ENCODE measurements at places on chromosomes 6 and 20. TPM values are rescaled to one million over a fixed set of nuclear protein-coding genes. Genes with fewer than 3 reads are reported as not detected.

HEY2 gene
- total RNA-seq: 0.09 TPM

LY6G6F gene
- not detected for total RNA-seq

RAD21L1 gene
- total RNA-seq: not detected

GRCh38 chr20:39631557-39631956 lies 669.4 kb downstream of the DHX35 start:
- H3K27me3 ChIP-seq: no peaks in the 10 kb centered on the region
- no peak for DNase-seq
- H3K4me3 ChIP-seq: no peak overlapping the region
- no peak overlapping the region for H3K27ac ChIP-seq
- no peaks in the 10 kb centered on the region for H3K36me3 ChIP-seq

DNA sequence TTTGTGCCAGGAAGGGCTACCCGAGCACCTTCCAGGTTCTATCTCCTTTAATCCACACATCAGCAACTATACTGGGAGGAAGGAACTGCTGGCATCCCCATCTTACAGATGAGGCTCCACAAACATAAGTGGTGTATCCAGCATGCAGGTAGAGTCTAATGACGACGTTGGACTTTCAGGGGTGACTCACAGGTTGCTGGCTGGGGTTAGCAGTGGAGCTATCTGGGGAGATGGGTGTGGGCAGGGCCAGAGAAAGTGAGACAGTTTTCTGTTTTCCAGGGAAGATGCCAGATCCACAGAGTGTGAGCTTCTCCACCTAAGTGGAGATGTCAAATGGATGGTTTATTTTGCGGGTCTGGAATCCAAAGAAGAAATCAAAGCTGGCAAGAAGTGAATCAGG lies 31.8 kb downstream of the CDH22 start:
- H3K27ac ChIP-seq: no peak overlapping the region
- no peaks in the 10 kb centered on the region for H3K4me1 ChIP-seq
- H3K4me3 ChIP-seq: no peak overlapping the region

- H3K4me1 ChIP-seq: peaks cover 25% of the 10 kb centered on the region
- DNase-seq: no peak
- peak overlapping the region; percentile 79 for H3K27ac ChIP-seq
- H3K27me3 ChIP-seq: no peaks in the 10 kb centered on the region
- H3K4me3 ChIP-seq: peak overlapping the region; percentile 73
These were observed 793 bp downstream of the GMPR start for GRCh38 chr6:16238963-16239797.

Data from CD8-positive, alpha-beta memory T cell (primary cell).